ENCODE measurements at places on chromosomes 3 and 15. TPM values are rescaled to one million over a fixed set of nuclear protein-coding genes. Genes with fewer than 3 reads are reported as not detected.

GRCh38 chr3:190178779-190179178 lies 58.1 kb upstream of the P3H2 start:
- DNase-seq: no peak

DNA sequence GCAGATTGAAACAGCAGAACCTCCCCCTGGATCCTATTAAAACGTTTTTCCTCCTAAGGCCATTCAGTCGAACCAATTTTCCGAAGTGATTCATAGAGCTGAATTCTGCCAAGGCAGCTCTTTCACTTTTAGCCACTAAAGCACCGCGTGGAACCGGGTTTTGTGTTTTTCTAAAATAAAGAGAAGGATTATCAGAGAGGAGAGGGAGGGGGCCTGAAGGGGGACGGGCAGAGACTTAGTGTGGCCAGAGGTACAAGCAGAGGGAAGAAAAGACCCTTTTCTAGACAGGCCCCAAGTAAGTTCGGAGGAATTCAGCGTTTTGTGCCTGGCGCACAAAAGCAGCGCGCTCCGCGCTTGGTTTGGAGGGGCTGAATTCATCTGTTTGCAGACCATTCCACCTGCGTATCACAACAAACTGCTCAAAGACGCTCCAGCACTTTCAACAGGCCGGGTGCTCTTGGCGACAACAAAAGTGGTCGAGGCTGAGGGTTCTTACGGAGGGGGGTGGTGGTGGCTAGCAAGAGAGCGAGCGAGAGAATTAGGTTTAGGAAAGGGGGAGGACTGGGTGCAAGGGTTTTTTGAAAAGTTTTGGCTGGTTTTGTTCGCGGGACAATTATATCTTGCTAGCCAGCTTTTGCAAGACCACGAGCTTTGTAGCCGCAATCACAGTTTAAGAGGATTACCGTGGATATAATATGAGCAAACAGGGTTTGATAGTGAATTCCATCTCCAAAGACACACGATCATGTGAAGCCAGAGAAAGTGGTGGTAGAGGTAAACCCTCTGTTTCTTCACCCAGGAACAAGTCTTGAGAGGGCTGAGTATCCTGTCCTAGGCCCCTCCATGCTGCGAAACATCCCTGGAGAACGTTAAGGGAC lies 1.2 kb upstream of the FEZF2 start:
- no peak for DNase-seq

- DNase-seq: no peak
Measured at GRCh38 chr3:173737167-173737808, 339.7 kb downstream of the NLGN1 start.

Gene PLA2G4E
- total RNA-seq: not detected

Data from urinary bladder (tissue), 4 donors.